T-helper 1 cell (primary cell): ENCODE measurements at places on chromosomes 5 and 9.

DNA sequence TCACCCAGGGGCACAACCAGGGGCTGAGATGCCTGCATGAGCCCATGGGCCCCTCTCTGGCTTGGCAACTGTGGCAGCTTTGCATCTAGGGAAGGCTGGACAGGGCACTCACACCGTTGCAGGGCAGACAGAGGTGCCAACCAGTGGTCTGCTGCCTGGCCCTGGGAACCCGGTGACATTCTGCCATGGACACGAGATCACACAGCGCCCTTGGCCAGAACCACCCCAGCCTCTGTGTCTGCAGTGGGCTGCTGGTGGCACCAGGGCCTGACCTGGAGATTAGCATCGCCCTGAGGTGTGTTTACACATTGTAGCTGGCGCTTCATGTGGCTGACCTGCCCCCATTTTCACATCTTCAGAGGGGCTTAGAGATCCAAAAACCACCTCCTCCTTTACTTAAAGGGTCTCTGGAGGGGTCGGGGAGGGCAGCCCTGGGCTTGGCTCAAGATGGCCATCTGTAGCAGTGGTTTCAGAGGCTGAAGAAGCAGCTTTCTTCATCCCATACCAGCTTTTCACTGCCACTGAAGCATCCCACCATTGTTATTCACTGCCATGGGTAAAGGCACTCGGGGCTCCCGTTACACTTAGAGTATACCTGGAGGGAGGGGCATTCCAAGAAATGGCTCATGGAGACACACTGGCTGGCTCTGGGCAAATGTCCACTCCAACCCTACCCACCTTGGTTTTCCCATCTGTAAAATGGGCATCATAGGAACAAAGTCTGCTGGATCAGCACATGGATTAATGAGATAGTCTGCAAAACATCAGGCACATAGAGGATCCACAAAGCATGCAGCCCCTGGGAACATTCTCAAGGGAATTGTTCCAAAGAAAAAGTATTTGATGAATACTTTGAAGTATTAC, 11.4 kb downstream of the DCANP1 start:
- DNase-seq, result no peak

DNA sequence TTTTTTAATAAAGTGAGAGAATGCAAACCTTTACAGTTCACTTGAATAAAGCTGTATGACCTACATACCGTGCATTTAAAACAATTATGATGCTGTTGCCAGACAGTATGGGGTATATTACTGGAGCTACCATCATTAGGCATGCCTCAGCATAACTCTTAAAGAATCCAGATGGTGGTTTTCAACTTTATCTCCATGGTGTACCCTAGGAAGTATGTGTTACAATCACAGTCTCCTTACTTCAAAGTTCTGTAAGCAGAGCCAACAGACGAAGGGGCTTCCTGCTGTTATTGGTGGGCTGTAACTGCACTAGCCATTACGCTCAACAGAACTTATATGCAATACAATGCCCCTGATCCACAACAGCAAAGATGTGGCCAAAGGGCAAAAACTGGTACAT, 803.3 kb downstream of the DTWD2 start:
- no peak for DNase-seq

DNA sequence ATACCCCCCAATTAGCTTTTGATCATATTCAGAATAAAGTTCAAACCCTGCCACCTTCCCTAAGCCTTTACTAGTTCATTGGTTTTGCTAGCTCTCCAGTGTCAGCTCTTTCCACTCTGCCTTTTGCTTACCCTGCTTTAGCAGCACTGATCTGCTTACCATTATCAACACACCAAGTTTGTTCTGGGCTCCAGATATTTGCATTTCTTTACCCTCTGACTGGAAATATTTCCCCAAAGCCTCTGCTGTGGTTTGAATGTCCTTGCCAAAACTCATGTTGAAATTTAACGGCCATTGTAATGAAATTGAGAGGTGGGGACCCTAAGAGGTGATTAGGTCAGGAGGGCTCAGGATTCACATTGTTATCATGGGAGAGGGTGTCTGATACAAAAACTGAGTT, 99.5 kb downstream of the GCNT1 start:
- no peak for DNase-seq

- no peak for DNase-seq
These were observed 2.8 kb upstream of the PARP8 start for GRCh38 chr5:50663636-50664035.

GRCh38 chr5:107805824-107806223, 135.1 kb upstream of the EFNA5 start:
- no peak for DNase-seq

DNA sequence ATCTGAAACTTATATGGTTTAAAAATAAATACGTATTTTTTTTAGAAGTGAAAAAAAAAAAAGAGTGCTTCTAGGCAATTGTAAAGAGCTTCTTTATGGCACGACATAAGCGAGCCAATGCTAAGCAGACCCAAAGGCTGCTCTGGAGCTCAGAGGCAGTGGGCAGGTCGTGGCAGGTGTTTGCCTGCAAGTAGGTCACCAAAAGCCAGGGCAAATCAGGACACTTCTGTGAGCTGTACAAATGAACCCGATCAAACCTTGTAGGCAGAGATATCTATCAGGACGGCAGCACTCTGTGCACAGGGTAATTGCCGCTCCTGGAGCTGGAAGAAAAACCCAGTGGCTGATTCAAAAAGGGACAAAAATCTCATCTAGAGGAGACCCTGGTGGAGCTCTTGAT, 75.9 kb downstream of the IRX2 start:
- no peak for DNase-seq

GRCh38 chr9:137774775-137775386, 102.7 kb upstream of the CACNA1B start:
- no peak for DNase-seq

DNA sequence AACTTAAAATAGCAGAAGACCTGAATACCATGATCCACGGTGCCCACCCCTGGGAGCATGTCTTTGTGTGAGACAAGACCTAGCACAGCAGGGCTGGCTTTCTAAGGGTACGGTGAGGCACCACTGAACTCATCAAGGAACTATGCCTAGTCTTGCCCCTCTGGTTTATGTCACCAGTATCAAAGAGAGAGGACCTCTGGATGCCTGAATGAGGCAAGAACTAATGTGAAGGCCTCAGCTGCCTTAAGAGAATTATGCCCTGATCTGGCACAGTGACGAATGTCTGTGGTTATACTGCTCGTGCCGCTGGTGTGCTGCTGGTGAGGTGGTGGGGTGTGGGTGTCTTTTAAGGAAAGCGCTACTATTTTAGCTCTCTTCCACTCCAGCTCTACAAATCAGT, 23.0 kb downstream of the NREP start:
- DNase-seq, result no peak

- DNase-seq, result no peak
These were observed 26.4 kb downstream of the RGS7BP start for GRCh38 chr5:64532212-64532611.

- DNase-seq, result no peak
These were observed 454.4 kb upstream of the ACTBL2 start for GRCh38 chr5:57937025-57937424.

DNA sequence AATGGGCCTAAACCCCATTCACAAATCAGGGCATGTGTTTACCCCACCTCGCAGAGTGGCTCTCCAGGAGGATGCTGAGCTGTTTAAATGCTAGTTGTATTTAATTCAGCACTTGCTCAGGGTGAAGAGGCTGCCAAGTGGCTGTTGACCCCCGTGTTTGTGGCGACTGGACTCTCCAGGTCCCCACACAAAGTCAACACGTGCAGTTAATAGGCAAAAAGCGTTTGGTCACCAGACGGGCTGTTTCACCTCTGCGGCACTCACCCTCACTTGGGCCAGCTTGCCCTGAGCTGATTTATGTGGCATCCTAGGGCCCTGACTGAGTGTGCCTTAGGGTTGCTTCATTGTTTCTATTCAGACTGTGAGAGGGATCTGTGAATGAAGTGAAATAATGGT, 152.3 kb downstream of the GAS1 start:
- no peak for DNase-seq

GRCh38 chr9:80874276-80874675, 815.1 kb downstream of the TLE1 start:
- no peak for DNase-seq

DNA sequence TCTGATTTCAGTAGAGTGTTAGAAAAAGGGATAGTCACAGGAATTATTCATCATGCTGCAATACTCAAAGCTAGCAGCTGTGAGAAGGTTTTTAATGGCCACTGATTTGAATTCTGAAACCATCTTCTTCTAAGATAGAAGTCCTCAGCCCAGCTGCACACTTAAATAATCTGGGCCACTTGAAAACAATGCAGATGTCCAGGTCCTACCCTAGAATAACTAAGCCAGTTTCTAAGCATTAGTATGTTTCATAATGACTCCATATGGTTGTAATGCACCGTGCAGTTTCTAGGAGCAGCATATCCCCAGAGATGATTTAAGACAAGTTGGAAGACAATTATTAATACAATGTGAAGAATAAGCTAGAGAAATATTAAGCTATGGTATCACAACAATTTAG, 159.9 kb upstream of the FBXL17 start:
- DNase-seq, result no peak

DNA sequence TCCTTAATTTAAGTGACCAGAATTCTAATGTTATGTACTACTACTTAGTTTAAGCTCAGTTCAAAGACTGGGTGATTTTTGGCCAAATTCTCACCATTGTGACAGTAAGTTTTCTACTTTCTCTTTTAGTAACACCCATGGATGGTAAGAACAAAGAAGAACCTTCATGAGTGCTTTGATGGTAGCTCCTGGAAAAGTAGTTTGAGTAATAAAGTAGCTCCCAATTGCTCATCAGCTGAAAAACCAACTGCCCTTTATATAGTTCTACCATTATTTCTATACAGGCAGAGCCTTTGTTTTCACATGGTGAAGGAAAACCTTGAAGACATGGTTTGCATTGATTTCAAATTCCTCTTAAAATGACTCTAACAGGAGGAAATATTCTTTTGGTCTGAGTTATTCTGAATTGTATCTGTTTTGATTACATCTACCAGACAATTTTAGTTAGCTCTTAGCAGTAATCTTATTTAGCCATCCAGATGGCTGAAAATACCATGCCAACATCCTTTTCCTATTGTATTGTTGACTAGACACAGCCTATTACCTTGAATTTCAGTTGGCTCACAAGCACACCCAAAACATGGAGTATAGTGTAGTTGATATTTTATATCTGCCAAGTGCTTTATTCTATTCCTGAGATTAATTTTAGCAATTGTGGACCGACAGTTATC, 23.7 kb upstream of the STARD4 start:
- no peak for DNase-seq

GRCh38 chr5:98454407-98454806, 319.1 kb upstream of the RGMB start:
- DNase-seq, result no peak

- DNase-seq, result no peak
These were observed 109.0 kb upstream of the SMC2 start for GRCh38 chr9:103985077-103985476.

DNA sequence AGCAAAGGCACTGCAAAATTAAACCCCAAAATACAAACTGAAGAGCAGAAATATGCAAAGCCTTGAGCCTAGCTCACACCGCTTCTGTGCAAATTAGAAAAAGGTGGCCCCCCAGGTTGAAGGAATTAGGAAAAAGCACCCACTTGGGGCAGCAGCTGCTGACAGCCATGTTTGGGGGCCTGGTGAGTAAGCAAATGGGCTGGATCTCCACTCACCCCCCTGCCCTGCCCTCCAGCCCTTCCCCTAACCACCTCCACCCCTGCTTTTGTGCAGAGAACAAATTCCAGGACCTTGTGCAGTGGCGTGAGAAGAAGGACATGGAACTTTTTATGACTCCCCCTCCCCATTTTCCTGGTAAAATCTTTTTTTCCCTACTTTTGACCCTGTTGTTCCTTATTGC, 92.0 kb upstream of the DNAH5 start:
- DNase-seq, result no peak

GRCh38 chr5:142886956-142887355, 116.8 kb downstream of the ARHGAP26 start:
- DNase-seq, result no peak

- DNase-seq, result no peak
These were observed 480.6 kb upstream of the DAB2 start for GRCh38 chr5:39905356-39905755.

GRCh38 chr9:113620377-113621161, 157.0 kb downstream of the RGS3 start:
- DNase-seq, result no peak

- no peak for DNase-seq
These were observed 81.8 kb upstream of the NEURL1B start for GRCh38 chr5:172559004-172559932.

GRCh38 chr9:87518702-87519335, 21.2 kb downstream of the DAPK1 start:
- DNase-seq, result no peak

- DNase-seq, result no peak
These were observed 8.0 kb downstream of the PTCD2 start for GRCh38 chr5:72328172-72328571.

DNA sequence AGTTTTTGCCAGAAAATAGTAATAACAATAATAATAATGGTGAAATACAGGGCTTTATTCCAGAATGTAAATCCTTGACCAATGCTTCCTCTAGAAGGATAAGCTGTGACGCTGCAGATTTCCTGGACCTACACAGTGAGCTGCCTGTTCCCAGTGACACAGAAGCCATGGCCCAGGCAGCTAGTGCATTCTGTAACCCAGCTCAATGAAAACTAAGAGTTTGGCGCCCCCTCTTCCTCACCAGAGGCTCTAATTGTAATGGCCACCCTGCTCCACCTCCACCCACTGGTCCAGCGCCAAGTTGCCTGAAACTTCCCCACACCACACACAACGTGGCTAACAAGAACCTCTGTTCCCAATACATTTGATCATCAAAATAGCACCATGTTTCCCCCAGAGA, 248.1 kb downstream of the CETN3 start:
- DNase-seq, result no peak

- no peak for DNase-seq
These were observed 617.0 kb upstream of the CDH18 start for GRCh38 chr5:20604992-20605391.

- DNase-seq, result no peak
These were observed 41.6 kb upstream of the ZBTB43 start for GRCh38 chr9:126763130-126763764.

DNA sequence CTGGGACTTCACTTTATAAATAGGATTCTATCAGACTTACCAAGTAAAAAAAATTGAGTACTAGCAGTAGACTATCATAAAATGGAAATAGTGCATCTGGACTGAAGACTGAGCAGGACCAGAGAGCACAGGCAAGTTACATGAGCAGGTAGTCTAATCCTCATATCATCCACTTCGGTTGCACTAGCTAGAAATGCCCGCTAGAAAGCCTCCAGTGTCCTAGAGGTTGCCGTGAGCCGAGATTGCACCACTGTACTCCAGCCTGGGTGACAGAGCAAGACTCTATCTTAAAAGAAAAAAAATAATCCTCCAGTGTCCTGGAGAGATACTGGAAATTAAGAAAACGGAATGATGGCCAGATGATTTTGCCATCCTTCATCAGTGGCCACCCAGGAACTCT, 20.0 kb downstream of the C5orf47 start:
- no peak for DNase-seq

DNA sequence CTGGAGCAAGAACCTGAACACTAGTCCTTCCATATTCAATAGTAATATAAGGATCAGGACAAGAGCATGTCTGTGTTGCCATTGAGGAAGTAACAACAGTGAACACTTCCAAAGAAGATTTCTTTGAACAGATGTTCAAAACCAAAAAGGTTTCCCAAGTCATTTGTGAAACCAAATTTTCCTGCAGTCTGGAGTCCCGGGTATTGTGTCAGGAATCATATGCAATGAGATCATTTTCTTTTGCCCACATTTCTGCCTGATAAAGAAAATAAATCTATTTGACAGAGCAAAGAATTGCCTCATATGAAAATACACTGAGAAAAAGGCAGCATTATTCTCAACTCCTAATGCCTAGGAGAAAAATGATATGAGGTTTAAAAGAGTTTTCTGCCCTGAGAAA, 151.7 kb downstream of the SNX18 start:
- no peak for DNase-seq

- no peak for DNase-seq
These were observed 365.6 kb downstream of the MAN2A1 start for GRCh38 chr5:110055302-110055701.
